AG10803 (cell line): ENCODE measurements at places on chromosomes 2 and 18.

DNA sequence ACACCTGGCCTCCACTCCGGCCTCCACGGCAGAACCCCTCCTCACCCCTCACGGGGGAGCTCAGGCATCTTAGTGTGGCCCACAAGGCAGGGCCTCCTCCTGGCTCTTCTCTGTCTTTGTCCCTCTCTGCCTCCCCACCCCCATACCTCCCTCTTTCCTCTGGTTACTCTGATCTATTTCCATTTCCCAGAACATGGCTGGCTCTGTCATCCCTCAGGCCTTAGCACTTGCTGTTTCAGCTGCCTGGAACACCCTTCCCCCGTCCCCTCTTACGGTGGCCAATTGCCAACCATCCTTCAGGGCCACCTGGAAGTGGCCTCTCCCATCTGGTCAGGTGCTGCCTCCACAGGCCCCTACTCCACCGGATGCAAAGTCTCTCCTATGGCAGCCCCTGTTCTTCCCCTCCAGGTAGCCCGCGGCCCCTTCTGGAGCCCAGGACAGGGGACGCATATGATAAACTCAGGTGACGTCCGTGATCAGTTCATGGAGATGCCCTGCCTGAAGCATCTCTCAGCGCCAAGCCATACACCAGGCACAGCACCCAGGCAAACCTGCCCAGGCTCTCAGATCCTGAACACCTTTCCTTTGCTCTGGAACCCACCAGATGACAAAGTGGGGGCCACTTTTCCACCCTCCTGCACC lies 3.6 kb upstream of the ECEL1 start:
- DNase-seq = no peak

GRCh38 chr2:20589975-20590703 lies 60.8 kb downstream of the HS1BP3 start:
- no peak for DNase-seq

DNA sequence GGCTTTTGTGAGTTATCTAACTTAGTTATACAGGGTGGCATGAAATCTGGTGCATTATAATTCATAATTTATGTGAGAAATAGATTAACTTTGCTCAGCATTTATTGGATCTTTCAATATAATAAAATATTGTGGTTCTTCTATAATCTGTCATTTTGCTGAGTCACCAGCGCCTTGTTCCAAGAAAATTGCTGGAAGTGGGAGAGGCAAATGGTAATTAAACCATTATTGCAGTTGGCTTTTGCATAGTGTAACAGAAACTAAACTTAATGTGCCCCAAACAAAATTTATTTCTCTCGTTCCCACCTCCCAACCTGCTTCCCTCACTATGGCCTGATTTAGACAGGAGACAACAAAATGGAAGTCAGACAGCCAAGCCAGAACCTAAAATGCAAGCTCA lies 146.3 kb downstream of the GALR1 start:
- no peak for DNase-seq

GRCh38 chr18:39675906-39676305 lies 2110.3 kb upstream of the CELF4 start:
- no peak for DNase-seq

- DNase-seq = no peak
Observed at GRCh38 chr2:18664421-18664820, 75.1 kb upstream of the NT5C1B start.

DNA sequence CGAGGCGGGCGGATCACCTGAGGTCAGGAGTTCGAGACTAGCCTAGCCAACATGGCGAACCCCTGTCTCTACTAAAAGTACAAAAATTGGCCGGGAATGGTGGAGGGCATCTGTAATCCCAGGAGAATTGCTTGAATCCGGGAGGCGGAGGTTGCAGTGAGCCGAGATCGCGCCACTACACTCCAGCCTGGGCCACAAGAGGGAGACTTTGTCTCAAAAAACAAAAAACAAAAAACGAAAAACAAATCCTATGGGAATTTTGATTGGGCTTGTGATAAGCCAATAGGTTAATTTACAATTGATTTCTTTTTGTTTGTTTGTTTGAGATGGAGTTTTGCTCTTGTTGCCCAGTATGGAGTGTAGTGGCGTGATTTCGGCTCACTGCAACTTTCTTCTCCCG lies 24.2 kb upstream of the TOGARAM2 start:
- peak; percentile 5 for DNase-seq

GRCh38 chr2:20080839-20081415 lies 29.5 kb upstream of the LAPTM4A start:
- DNase-seq = no peak

DNA sequence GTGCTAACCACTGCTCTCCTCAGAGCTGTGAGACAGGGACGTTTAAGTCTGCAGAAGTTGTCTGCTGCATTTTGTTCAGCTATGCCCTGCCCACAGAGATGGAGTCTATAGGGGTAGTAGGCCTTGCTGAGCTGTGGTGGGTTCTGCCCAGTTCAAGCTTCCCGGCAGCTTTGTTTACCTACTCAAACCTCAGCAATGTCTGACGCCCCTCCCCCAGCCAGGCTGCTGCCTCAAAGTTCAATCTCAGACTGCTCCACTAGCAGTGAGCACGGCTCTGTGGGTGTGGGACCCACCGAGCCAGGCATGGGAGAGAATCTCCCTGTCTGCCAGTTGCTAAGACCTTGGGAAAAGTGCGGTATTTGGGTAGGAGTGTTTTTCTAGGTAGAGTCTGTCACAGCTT lies 387.8 kb upstream of the SLC39A10 start:
- no peak for DNase-seq

GRCh38 chr2:233462202-233462785 lies 104.3 kb downstream of the USP40 start:
- no peak for DNase-seq

GRCh38 chr2:115165529-115166109 lies 723.2 kb downstream of the DPP10 start:
- peak; percentile 33 for DNase-seq

GRCh38 chr2:46580416-46580815 lies 101.1 kb downstream of the TMEM247 start:
- DNase-seq = no peak

GRCh38 chr2:24009680-24010476 lies at the start of gene MFSD2B:
MFSD2B (plus strand) TSS chr2:24010085; CDS start chr2:24010097, 12 bp downstream.
- DNase-seq = peak; percentile 15

GRCh38 chr2:232515639-232516038 lies 4.5 kb upstream of the PRSS56 start:
- no peak for DNase-seq

- DNase-seq = no peak
Observed at GRCh38 chr18:2717407-2717806, 61.9 kb downstream of the SMCHD1 start.

DNA sequence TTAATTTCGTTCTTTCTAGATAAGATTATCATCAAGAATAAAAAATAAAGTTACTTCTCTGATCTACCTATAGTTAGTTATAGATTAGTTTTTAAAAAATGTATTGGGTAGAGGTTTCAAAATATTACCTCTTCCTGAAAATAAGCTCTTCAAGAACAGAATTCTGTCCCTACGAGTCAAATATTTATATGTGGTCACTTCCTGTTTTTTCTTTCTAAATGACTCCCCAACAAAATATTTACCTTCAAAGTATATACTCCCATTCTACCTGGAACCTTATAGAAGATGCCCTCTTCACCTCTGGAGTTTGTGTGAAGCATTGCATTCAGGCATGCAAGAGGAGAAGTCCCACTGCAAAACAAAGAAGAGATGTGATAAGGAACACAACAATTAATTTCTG lies 72.3 kb downstream of the ASXL2 start:
- no peak for DNase-seq

DNA sequence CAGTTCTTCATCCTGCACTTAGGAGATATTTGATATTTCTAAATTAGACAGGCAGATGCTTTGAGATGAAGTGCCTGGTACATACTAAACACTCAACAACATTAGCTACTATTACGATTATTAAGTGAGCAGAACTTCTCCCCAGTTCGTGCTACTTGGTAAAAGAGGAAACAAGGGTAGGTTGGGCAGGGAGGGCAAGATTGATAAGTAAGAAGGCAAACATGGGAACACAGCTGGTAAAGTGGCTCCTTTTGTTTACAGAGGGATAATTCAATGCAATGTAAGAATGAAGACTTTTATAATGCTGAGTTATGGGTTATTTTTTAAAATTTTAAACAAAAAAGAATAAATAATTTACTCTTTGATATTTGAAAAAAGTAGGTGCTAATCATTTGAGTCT lies 15.9 kb upstream of the WIPF1 start:
- no peak for DNase-seq

DNA sequence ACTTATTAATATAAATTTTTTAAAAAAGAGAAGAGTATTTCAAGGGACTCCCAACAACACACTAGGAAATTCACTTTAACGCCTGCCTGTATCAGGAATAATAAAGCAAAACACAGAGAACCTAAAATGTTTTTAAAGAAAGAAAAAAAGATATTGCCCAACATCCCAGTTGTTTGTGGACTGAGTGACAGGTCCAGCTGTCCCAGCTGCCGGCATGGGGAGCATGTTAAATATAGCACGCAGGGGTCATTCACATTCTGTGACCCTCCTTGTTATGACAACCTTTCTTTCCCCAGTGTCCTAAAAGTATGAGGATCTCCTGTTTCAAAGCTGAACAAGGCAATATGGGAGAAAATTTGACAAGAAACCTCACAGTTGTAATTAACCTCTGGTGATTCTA lies 4.4 kb downstream of the KLHL41 start:
- no peak for DNase-seq

DNA sequence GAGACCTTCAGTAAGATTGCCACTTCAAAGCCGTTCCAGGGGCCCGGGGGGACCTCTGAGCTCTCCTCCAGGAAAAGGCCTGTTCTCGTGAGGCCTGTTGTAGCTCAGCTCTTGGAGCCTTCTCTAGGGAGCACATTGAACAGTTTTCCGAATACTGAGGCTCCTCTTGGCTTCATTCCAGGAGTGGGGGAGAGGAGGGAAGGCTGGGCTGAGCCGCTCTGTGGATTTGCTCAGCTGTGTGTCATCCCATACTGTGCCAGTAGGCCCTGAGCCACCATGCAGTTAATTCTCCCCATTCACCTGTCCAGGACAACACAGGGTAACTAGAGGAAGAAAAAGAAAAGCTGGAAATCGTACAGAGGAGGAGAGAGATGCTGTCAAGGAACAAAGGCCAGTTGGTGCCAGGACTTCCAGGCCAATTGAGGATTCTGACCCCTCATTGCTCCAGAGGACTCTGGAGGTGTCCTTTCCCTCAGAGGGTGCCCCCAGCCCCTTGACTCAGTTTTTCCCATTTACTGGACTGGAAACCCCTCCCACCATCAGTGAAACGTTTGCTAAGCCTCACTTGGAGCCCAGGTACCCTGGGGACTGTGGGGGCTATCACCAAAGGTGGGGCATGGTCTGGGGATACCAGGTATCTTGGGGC lies 41.4 kb downstream of the HS1BP3 start:
- DNase-seq = peak; percentile 55

DNA sequence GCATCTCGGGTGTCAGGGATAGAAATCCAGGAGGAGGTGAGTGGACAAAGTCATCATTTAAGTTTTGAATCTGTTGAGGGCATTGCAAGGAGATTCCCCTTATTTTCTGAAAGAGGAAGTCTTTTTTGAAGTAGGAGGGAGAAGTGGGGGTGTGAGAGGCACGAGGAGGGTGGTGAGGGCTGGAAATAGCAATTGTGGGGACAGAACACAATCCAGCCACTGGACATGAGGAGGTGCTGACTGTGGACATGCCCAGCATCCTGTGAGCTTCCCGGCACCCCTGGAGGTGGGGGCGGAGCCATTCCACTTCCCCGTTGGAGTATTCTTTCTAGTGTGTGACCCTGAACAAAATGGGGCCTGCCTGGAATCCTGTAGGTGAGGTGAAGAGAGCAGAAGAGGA lies 310.7 kb upstream of the EPAS1 start:
- no peak for DNase-seq

DNA sequence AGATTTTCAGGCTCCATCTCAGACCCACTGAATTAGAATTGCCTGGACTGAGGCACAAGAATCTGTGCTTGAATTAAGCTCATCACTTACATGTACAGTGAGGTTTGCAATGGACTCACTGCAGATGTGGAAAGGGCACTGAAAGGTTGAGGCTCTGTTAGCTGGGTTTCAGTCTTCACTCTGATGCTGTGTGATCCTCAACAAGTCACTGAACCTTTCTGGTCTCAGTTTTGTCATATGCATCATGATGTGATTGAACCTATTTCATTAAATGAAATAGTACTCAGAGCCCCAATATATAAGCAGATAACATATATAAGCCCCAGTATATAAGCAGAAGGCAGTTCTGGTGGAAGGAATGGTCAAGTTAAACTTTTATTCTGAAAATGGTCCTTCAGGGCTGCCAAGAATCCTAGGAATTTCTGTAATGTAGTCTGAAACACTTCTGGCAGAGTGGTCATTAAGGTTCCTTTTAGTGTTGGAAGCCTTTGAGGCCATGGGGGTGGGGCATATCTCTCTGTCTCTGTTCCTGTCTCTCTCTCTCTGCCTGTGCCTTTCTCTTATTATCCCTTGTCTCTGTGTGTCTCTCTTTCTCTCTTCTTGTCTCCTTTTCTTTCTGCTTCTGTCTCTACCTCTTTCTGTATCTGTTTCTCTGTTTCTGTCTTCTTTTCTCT lies 110.4 kb downstream of the ADCYAP1 start:
- DNase-seq = peak; percentile 71

DNA sequence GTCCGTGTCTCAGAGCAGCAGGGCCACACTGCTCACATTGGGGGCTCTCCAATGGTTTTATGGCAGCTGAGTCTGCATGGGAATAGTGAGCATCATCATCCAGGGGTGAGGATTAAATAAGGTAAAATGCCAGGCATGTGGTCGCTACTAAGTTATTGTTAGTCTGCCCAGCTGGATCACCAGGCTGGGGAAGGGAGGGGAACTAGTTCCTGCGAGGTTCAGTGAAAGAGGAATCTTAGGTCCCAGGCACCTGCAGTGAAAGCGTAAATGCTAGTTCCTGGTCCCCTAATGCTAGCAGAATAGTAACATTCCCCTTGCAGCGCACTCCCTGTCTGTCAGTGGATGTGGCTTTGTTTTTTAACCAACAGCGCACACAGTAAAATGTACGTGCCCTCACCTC lies 60.1 kb downstream of the ARHGEF4 start:
- no peak for DNase-seq

GRCh38 chr18:43276491-43276890 lies 799 bp downstream of the SYT4 start:
- DNase-seq = no peak

- peak; percentile 15 for DNase-seq
Observed at GRCh38 chr18:46859855-46860254, 57.5 kb downstream of the PIAS2 start.

DNA sequence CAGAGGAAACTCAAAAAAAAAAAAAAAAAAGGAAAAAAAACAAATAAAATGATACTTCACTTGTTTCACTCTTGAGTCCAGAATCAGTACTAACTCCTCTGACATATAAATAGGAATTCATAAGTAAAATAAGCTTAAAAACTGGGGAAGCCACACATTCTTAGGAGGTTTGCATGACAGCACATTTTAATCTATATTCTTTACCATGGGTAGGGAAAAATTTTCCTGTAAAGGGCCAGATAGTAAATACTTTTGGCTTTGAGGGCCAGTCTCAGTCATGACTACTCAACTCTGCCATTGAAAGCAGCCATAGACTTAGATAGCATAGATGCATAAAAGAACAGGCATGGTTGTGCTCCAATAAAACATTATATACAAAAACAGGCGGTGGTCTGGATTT lies 145.2 kb downstream of the BCL11A start:
- no peak for DNase-seq

GRCh38 chr2:215967590-215968378 lies 45.6 kb downstream of the MREG start:
- DNase-seq = no peak
